ENCODE measurements at places on chromosomes 13 and 19.

DNA sequence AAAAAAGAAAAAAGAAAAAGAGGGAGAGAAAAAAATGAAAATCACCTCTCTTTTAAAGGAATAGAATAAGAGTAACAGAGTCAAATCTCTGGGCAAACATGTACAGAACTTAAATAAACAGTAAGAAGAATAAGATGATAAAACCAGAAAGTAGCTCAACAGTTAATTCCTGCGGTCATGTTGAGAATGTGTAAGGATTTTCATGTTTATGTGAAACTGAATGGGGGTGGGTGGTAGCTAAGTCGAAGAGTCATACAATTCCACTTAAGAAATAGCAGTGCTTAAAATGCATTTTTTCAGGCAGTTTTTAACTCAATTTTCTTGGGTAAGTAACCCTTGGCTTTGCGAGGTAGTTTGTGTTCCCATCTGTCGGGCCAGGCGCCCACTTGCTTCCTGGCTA lies 60.9 kb downstream of the PEX11G start:
- DNase-seq = no peak

DNA sequence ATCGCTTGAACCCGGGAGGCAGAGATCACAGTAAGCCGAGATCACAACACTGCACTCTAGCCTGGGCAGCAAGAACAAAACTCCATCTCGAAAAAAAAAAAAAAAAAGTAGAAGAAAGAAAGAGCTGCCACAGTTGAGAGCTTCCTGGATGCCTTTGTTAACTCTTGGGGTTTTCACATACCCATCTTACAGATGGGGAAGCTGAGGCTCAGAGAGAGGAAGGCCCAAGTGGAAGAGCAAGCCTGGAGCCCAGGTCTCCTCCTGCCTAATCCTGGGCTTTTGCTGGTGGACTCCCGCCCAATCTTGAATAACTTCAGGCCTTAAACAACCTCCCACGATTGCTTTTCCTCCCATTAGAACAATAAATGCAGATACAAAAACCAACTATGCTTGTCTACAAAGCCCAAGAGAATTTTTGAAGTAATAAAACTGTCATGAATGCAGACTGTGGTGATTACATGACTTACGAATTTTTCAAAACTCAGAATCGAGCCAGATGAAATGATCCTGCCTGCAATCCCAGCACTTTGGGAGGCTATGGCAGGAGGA lies 41.7 kb downstream of the LTBP4 start:
- no peak for DNase-seq

DNA sequence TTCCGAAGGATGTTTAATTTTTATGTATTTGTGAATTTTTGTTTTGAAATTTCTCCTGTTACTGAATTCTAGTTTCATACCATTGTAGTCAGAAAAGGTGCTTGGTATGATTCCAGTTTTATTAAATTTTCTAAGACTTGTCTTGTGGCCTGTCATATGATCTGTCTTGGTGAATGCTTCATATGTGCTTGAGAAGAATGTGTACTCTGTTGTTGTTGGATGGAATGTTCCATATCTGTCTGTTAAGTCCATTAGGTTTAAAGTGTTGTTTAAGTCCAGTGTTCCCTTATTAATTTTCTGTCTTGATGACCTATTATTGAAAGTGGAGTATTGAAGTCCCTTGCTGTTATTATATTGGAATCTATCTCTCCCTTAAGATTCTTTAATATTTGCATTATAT lies 273.9 kb downstream of the ATP8A2 start:
- DNase-seq = no peak

- DNase-seq = no peak
Measured at GRCh38 chr13:67013709-67014108, 216.4 kb downstream of the PCDH9 start.

- DNase-seq = no peak
Measured at GRCh38 chr19:51070334-51071094, 5.6 kb upstream of the KLK13 start.

DNA sequence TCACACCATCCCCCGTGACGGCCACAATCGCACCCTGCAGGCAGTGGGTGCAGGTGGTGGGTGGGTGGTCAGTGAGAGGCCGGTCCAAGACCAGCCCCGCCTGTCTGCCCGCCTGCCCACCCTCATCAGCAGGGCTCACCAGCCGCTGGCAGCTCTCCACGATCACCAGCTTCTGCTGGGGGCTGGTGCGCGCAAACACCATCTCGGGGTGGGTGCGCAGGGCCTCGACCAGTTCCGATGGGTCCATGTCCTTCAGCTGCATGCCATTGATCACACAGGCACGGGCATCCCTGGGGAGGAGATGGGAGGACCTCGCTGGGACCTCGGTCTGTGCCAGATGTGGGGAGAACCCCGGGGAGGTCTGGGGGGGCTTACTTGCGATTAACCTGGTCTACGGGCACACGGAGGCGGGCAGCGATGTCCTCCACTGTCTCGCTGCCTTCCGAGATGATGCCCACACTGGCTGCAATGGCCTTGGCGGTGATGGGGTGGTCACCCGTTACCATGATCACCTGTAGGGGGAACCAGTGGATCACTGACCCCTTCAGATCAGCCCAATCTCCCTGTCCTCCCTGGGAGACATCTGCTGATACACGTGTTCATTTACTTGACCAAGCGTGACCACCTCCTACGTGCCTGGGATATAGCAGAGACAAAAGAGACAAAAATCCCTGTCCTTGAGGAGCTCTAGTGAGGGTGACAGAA lies 8.0 kb downstream of the ATP4A start:
- DNase-seq = peak; percentile 54

GRCh38 chr19:3977242-3978143 lies 6.6 kb upstream of the DAPK3 start:
- no peak for DNase-seq

GRCh38 chr13:84653915-84654534 lies 771.8 kb upstream of the SLITRK1 start:
- DNase-seq = no peak

- no peak for DNase-seq
Measured at GRCh38 chr13:112735791-112736190, 46.0 kb downstream of the ATP11A start.

GRCh38 chr13:52869621-52870020 lies 21.2 kb upstream of the PCDH8 start:
- DNase-seq = no peak

- peak; percentile 14 for DNase-seq
Measured at GRCh38 chr13:113458253-113459065, 5.2 kb upstream of the ADPRHL1 start.

GRCh38 chr13:90253806-90254205 lies 1093.7 kb upstream of the MIR17HG start:
- DNase-seq = no peak

DNA sequence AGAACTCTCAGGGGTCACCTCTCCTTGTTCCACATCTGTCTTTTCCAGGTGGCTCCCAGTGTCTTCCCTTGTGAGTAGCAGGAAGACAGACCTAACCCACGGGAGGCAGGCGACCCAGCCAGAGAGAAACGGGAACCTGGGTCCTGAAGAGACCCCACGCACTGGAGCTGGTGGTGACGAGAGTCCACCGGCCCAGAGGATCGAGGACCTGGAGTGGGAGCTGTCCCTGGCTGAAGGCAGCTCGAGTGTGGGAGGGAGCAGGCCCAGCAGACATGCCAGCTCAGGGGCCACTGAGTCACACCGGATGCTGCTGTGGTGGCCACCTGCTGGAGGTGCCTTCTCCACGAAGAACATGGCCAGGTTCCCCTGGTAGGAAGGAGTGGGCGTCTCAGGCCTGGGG lies 66.5 kb upstream of the ATP12A start:
- DNase-seq = no peak

- DNase-seq = no peak
Measured at GRCh38 chr13:90640976-90641375, 706.5 kb upstream of the MIR17HG start.

DNA sequence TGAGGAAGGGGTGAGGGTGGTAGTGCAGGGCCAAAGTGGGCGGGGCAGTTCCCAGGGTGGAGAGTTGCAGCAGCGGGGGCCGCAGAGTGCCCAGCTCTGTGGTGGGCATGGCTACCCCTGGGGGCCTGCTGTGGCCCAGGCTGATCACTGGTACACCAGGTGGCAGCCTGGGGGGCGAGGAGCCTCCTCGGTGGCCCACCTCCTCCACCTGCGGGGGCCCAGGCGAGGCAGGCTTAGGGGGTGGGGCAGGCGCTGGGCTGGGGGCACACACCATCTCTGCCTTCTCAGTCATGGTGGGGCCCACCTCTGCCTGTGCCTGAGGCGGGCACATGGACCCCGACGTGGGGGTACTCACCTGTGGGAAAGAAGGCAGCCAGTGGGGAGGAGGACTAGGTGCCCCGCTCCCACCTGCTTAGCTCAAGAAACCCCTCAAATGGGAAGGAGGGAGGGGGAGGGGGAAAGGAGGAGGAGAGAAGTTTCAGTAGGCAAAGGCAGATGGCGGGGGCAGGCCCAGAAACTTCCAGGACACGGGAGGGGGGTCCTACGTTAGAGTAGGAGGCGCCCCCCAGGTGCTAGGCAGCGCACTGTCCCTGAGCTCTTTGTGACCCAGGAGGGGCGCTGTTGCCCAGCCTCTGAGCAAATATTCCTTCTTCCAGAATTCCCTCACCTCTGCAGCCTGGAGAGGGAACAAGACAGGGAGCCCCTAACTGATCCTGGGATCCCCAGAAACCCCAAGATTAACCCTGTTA lies 1.6 kb downstream of the LYL1 start:
- DNase-seq = no peak

- DNase-seq = no peak
Measured at GRCh38 chr19:17548145-17548544, 7.3 kb upstream of the COLGALT1 start.

DNA sequence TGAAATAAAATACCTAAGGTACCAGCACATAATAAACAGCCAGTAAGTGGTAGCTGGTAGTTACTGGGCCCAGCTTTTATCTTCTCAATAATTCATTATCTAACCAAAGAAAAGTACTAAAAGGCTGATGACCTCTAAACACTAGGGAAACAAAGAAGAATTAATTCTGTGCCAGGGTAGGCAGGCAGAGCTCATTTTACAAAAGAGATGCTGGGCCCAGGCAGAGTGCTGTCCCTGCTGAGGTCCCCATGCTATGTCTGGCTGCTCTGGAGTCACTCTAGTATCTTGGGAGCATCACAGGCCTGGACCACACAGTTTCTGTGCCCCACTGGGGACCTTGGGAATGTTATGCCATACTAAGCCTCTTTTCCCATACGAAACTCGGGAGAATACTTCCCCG lies 18.2 kb downstream of the ZNF507 start:
- DNase-seq = no peak

DNA sequence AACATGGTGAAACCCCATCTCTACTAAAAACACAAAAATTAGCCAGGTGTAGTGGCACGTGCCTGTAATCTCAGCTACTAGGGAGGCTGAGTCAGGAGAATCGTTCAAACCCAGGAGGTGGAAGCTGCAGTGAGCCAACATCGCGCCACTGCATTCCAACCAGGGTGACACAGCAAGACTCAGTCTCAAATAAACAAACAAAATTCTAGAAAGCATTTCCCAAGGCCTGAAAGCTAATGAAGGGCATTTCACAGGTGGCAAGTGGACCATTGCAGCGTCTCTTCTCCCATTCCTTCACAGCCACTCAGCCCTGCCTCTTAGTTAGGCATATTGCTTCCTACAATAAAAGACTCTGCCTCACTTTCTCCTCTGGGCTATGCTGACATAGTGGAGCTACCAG lies 13.5 kb upstream of the RXFP2 start:
- DNase-seq = no peak

GRCh38 chr13:46278474-46278873 lies 66.7 kb downstream of the LRRC63 start:
- DNase-seq = peak; percentile 8

GRCh38 chr13:61954092-61954491 lies 538.4 kb upstream of the PCDH20 start:
- DNase-seq = peak; percentile 84

GRCh38 chr13:101326710-101327109 lies 89.6 kb downstream of the NALCN start:
- no peak for DNase-seq

DNA sequence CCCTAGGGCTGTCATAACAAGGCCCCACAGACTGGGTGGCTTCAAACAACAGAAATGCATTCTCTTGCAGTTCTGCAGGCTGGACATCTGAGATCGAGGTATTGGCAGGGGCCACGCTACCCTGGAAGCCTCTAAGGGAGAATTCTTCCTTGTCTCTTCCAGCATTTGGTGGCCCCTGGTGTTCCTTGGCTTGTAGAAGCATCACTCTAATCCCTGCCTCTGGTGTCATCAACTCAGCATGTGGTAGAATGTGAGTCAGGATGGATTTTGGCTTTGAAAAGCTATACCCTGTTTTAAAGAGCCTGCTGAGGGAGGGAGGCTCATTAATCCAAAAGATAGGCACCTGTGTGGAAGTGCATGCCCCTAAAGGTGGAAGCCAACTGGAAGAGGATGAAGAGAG lies 7.9 kb upstream of the GGACT start:
- no peak for DNase-seq

- no peak for DNase-seq
Measured at GRCh38 chr13:52004511-52005170, 6.6 kb downstream of the ATP7B start.

- DNase-seq = no peak
Measured at GRCh38 chr19:46499692-46500091, 4.0 kb upstream of the PNMA8B start.

- no peak for DNase-seq
Measured at GRCh38 chr19:41367848-41368301, 3.9 kb upstream of the B9D2 start.

DNA sequence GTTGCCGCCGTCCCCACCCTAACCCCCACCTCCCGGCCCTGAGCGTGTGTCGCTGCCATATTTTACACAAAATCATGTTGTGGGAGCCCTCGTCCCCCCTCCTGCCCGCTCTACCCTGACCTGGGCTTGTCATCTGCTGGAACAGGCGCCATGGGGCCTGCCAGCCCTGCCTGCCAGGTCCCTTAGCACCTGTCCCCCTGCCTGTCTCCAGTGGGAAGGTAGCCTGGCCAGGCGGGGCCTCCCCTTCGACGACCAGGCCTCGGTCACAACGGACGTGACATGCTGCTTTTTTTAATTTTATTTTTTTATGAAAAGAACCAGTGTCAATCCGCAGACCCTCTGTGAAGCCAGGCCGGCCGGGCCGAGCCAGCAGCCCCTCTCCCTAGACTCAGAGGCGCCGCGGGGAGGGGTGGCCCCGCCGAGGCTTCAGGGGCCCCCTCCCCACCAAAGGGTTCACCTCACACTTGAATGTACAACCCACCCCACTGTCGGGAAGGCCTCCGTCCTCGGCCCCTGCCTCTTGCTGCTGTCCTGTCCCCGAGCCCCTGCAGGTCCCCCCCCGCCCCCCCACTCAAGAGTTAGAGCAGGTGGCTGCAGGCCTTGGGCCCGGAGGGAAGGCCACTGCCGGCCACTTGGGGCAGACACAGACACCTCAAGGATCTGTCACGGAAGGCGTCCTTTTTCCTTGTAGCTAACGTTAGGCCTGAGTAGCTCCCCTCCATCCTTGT lies 6.4 kb downstream of the YIPF2 start:
- no peak for DNase-seq

GRCh38 chr13:92143766-92144165 lies 745.3 kb downstream of the GPC5 start:
- DNase-seq = peak; percentile 22

All from HEK293T (cell line).